Astrocyte (in vitro differentiated cells and primary cell): ENCODE measurements at places on chromosomes 11 and 22.

GRCh38 chr11:30729187-30729713 is 143.1 kb upstream of the MPPED2 start:
- DNase-seq: no peak

GRCh38 chr11:108319541-108320145 is 96.8 kb downstream of the ATM start:
- peak; percentile 49 for DNase-seq

GRCh38 chr11:134645576-134645975 is 233.5 kb upstream of the B3GAT1 start:
- DNase-seq: no peak

DNA sequence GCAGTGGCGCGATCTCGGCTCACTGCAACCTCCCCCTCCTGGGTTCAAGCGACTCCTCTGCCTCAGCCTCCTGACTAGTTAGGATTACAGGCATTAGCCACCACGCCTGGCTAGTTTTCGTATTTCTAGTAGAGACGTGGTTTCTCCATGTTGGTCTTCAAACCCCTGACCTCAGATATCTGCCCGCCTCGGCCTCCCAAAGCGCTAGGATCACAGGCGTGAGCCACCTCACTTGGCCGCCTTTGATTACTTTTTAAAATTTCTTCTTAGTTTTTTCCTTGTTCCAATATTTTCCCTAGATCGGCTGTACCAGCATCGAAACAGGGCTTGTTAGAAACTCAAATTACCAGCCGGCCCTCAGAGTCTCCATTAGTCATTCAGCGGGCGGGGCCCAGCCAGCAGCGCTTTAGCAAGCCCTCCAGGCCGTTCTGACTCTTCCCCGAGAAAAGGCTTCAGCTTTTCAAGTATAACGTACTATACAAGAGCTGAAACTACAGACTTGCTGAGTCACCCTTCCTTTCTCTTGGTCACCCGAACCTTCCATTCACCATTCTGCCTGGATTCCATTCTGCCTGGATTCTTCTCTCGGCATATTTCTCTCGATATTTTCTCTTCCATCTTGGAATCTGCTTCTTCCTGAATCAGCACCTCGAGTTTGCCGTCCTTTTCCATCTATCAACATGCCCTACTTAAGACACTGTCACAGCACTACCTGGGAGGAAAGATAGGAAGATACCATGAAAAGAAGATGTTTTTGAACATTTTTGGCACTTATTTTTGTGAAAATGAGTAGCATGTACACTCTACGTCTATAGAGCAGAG is 6.7 kb upstream of the CAPRIN1 start:
- DNase-seq: peak; percentile 89

GRCh38 chr22:17149076-17149815 is 9.8 kb downstream of the HDHD5 start:
- DNase-seq: no peak

- peak; percentile 29 for DNase-seq
These were observed 56.6 kb downstream of the FBXO7 start for GRCh38 chr22:32531228-32531627.
